Spinal cord (tissue), 10 donors: ENCODE measurements at places on chromosomes 1 and 21.

GRCh38 chr1:98929437-98929836, 75.2 kb downstream of the PLPPR5 start:
- no peak for DNase-seq

GRCh38 chr1:22494943-22495579, 43.4 kb downstream of the ZBTB40 start:
- no peak for DNase-seq

- no peak for DNase-seq
Observed at GRCh38 chr1:225664762-225665161, 11.8 kb upstream of the ENAH start.

GRCh38 chr1:220786057-220786336, 716 bp upstream of the MTARC1 start:
- no peak for DNase-seq

DNA sequence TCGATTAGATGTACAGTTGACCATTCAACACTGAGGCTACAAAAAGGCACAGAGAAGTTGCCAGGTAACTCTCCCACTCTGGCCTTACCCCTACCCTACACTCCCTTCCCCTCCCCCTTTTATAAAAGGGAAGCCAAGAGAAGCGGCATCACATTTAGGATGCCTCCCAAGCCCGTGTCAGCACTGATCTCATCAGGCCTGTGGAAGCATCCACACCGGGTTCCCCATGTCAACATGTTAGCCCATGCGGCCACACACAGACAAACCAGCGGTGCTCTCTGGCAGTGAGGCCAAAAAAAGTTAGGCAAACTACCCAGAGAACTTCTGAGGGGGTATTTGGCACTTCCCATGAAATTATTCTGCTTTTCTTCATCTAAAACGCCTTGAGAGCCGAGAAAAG, 29.9 kb downstream of the BCAR3 start:
- DNase-seq, result no peak

DNA sequence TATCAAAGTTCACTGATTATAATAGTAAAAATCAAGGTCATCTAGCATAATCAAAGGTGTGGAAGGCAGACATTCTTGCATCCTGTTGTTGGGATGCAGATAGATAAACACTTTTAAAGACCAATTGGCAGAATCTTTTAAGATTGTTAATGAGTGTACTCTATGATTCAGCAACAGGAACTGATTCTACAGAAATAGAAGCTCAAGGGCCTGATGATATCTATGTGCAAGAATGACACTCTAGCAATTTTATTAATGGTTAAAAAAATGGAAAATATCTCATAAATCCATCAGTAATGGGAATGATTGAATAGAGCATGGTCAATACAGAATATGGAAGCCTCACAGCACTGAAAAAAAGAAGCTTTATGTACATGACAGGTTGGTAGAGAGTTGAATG, 2.2 kb upstream of the ATP1A4 start:
- no peak for DNase-seq

- no peak for DNase-seq
Observed at GRCh38 chr1:29893046-29893723, 656.9 kb downstream of the PTPRU start.

DNA sequence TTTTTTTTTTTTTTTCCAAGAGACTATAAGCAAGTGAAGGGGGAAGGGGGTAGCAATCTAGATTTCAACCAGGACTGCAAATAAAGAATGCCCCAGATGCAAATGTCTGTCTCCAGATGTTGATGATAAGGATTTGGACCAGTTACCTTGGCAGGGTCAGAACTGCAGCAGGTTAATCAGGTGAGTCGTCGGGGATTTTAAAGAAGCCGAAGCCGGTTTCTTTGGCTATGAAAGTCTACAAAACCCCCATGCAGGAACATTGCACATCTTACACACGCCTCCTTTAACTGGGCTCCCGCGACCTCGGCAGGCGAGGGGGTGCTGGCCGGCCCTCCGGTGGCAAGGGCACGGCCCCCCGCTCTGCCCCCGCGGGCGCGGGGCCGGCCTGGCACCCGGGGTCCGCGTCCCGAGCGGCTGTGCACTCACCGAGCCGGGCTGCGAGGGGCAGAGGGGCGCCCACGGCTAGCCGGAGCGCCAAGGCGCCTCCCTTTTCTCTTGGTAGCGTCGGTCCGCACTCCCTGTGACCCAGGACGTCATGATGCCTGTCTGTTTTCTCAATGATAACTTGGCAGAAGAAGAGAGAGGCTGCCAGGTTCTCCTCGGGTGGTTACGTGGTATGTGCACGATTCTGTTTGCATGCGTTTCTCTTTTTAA, 366.3 kb upstream of the ESRRG start:
- peak; percentile 90 for DNase-seq

- no peak for DNase-seq
Observed at GRCh38 chr1:248733566-248733965, 22.0 kb downstream of the LYPD8 start.

GRCh38 chr1:161131523-161132409, 701 bp downstream of the DEDD start:
- peak; percentile 20 for DNase-seq

- DNase-seq, result peak; percentile 83
Observed at GRCh38 chr1:72649991-72650390, 367.7 kb upstream of the NEGR1 start.

GRCh38 chr1:34164771-34165391, at the start of gene CSMD2:
Gene CSMD2 (minus strand): TSS chr1:34165230. CDS start chr1:34165097, 133 bp downstream.
- peak; percentile 93 for DNase-seq

- DNase-seq, result peak; percentile 66
Observed at GRCh38 chr21:35426469-35426868, 377.4 kb upstream of the RUNX1 start.

DNA sequence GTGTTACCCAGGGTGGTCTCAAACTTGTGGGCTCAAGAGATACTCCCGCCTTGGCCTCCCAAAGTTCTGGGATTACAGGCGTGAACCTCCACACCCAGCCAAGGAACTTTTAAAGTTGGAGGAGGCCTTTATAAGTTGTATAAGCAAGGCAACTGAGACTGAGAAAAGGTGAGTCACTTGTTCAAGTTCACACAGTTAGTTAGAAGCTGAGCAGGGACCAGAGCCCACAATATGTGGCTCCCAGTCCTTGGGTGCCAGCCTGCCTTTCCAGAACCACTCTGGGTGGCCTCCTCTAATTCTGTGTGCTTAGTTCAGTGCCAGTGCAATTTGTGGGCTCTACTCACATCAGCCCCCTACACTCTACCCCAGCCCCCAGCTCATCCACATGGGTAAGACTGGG, 3.7 kb downstream of the RAB25 start:
- no peak for DNase-seq

GRCh38 chr1:94265011-94265422, 27.6 kb upstream of the ARHGAP29 start:
- no peak for DNase-seq

- DNase-seq, result no peak
Observed at GRCh38 chr1:178417858-178418257, 78.9 kb downstream of the CLEC20A start.

GRCh38 chr1:29259802-29260441, 23.6 kb downstream of the PTPRU start:
- DNase-seq, result peak; percentile 64

- no peak for DNase-seq
Observed at GRCh38 chr1:112297536-112297935, 98.5 kb upstream of the CTTNBP2NL start.

DNA sequence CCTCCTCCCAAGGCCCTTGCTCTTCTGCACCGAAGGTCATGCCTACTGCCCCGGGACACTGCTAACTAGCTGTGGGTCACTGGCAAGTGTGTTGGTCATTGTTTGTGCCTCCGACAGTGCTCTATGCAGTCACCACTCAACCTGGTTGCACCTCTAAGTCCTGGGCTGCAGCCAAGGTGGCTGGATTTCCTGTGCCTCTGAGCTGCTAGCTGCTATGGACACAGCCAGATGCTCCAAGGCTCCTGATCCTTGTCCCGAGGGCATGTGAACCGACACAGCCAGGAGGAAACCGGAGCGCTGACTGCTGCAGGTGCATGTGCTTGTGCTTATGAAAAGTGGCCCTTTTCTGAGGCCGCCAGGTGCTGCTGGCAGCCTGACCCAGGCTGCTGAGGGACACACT, 14.7 kb upstream of the SPOCD1 start:
- DNase-seq, result no peak

- DNase-seq, result no peak
Observed at GRCh38 chr1:9500756-9501754, 38.2 kb upstream of the SLC25A33 start.

GRCh38 chr1:182174513-182174855, 113.0 kb upstream of the ZNF648 start:
- no peak for DNase-seq

DNA sequence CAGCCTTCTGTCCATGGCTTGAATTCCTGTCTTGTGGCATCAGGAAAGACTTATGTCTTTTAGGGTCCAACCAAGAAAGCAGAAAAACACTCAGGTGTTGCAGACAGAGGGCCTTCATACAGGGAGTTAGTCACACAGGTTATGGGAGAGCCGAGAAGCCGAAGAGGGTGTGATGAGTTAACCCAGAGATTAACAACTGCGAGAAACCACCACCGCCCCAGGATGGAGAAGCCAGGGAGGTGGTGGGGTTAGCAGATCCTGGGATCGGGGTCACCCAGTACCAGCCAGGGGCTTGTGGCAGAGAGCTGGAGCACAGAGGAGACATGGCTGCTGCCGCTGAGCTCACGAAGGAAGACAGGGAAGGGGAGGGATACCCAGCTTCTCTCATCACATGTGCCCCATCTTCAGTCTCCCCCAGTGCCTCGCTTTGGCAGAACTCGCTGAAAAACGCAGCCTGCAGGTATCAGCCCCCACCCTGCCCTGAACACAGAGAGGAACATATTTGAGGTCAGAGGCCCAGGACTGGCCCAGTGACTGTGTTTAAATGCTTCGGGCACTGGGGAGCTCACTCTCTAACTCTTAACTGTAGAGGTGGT, 58.7 kb downstream of the RUNX3 start:
- no peak for DNase-seq

DNA sequence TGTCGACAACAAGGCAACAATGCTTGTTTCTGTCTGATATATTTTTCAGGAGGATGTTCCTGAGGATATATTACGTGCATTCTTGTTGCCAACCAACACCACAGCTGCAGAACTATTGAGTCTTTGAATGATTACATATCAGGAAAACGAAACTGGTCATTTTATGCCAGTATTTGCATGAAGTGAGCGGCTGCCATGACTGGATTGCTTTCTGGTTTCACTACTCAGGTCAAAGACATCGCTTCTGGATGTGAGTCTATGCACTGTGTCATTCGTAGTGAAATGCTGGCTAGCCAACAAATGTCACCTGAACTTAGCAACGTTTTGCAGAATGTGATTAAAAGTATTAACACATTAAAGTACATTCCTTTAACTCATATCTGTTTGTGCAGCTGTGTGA, 35.8 kb upstream of the OLFM3 start:
- DNase-seq, result no peak

- no peak for DNase-seq
Observed at GRCh38 chr1:232267092-232267836, 362.7 kb downstream of the SIPA1L2 start.

GRCh38 chr1:178283409-178283808, 189.5 kb downstream of the RASAL2 start:
- no peak for DNase-seq
